ENCODE measurements at places on chromosomes 13 and 19.

DNA sequence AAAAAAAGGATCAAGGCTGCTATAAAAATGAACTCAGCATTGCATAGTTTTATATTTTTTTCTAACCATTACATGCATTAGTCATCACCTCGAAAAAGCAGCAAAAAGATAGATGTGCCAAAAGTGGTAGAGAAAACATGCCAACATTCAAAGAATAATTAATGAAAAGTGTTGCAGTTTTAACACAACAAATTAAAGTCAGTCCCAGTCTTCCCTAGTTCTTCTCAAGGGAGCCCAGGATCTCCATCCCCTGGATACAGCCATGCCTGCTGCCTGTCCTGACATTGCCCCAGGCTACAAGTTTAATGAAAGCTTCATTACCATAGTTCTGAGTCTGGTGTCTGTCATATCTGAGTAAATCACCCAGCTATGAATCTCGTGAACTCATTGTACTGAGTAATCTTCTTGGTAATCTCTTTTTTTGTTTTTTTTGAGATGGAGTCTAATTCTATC is 116.6 kb upstream of the KLF12 start:
- DNase-seq = no peak

GRCh38 chr19:5632657-5633056 is 9.8 kb downstream of the SAFB start:
- DNase-seq = no peak

DNA sequence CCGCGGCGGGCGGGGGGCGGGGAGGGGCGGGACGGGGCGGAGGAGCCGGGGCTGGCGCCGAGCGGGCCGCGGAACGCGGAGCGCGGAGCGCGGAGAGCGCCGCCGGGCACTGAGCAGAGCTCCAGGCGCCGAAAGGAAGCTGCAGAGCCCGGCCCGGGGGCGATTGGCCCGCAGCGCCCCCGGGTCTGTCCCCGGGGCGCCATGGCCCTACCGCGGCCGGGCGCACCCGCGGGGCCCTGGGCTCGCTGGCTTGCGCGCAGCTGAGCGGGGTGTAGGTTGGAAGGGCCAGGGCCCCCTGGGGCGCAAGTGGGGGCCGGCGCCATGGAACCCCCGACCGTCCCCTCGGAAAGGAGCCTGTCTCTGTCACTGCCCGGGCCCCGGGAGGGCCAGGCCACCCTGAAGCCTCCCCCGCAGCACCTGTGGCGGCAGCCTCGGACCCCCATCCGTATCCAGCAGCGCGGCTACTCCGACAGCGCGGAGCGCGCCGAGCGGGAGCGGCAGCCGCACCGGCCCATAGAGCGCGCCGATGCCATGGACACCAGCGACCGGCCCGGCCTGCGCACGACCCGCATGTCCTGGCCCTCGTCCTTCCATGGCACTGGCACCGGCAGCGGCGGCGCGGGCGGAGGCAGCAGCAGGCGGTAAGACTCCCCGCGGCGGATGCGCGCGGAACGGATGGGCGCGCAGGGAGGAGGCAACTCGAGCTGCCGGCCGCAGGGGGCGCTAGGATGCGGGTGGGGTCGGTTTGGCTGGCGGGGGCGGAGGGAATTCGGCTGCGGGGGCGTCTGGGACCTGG is at the start of gene PDE4A:
Gene PDE4A (plus strand): TSS at position 95 of the 796 bp plus-strand sequence. CDS start 227 bp downstream, at position 322.
- DNase-seq = no peak

- DNase-seq = no peak
Measured at GRCh38 chr19:3547301-3547731, 8.3 kb downstream of the TEKTIP1 start.
